ENCODE measurements at places on chromosomes 12 and 14. TPM values are rescaled to one million over a fixed set of nuclear protein-coding genes. Genes with fewer than 3 reads are reported as not detected.

The KIF21A gene
- 202 TPM for total RNA-seq

The CMKLR1 gene
- 1.7 TPM for total RNA-seq

The CLEC4E gene
- not detected for total RNA-seq

The PARPBP gene
- 5.5 TPM for total RNA-seq

The SLC7A7 gene
- total RNA-seq: 3.3 TPM

The CELA1 gene
- not detected for total RNA-seq

The ACSM4 gene
- not detected for total RNA-seq

The NEK9 gene
- total RNA-seq: 37.7 TPM

The CLEC4A gene
- total RNA-seq: 0.31 TPM

The P2RX2 gene
- not detected for total RNA-seq

The ESPL1 gene
- total RNA-seq: 1.7 TPM

The HEATR5A gene
- 32.3 TPM for total RNA-seq

The CLEC9A gene
- not detected for total RNA-seq

The RASAL1 gene
- total RNA-seq: 2.5 TPM

The ACACB gene
- 3.4 TPM for total RNA-seq

The ACVRL1 gene
- total RNA-seq: 11.5 TPM

The TSHR gene
- total RNA-seq: under 0.01 TPM

The KDM5A gene
- 74.4 TPM for total RNA-seq

The C14orf39 gene
- total RNA-seq: not detected

The ATXN7L3B gene
- total RNA-seq: 88.0 TPM

The KRT79 gene
- not detected for total RNA-seq

The MLXIP gene
- 7.6 TPM for total RNA-seq

The TPPP2 gene
- not detected for total RNA-seq

The RNASE3 gene
- not detected for total RNA-seq

The ABCC9 gene
- 21.2 TPM for total RNA-seq

The C12orf42 gene
- 2.3 TPM for total RNA-seq
